ENCODE measurements at places on chromosomes 4 and X. TPM values are rescaled to one million over a fixed set of nuclear protein-coding genes. Genes with fewer than 3 reads are reported as not detected.

GRCh38 chr4:118046323-118046722, 12.0 kb downstream of the NDST3 start:
- H3K4me1 ChIP-seq: no peaks in the 10 kb centered on the region
- H3K36me3 ChIP-seq: no peaks in the 10 kb centered on the region
- DNase-seq: no peak
- H3K4me3 ChIP-seq: no peak overlapping the region

GRCh38 chrX:13790206-13791131, 26.4 kb downstream of the GPM6B start:
- DNase-seq: no peak
- H3K27ac ChIP-seq: no peak overlapping the region
- H3K27me3 ChIP-seq: no peaks in the 10 kb centered on the region
- no peaks in the 10 kb centered on the region for H3K36me3 ChIP-seq

GRCh38 chrX:12896935-12897334, 9.5 kb upstream of the TLR8 start:
- DNase-seq: no peak
- H3K27me3 ChIP-seq: no peaks in the 10 kb centered on the region

NLRP2B gene
- not detected for total RNA-seq

DNA sequence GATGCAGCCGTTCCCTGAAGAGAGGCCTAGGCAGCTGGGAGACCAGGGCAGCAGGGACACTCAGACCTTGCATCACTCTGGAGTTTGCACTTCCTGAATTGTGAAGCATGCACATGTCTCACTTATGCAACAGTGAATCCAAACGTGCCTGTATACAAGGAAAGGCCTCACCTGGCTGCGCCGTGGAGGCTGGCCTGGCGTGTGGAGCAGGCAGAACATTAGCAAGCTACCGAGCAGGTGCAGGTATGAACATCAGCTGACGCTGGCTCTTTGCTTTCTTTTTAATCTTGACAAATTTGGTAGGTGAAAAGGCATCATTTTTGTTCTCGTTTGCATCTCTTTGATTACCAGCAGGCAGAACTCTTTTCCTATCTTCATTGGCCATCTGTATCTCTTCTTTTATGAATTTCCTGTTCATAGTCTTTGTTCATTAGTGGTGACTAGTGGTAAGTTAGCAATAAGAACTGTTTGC, 37.1 kb upstream of the IRAK1 start:
- no peaks in the 10 kb centered on the region for H3K27me3 ChIP-seq
- H3K4me1 ChIP-seq: peaks cover 44% of the 10 kb centered on the region
- no peak overlapping the region for H3K27ac ChIP-seq

CTSO gene
- 13.7 TPM for total RNA-seq
